ENCODE measurements at places on chromosomes 1 and 21.

GRCh38 chr1:168263130-168263529, 17.5 kb upstream of the TBX19 start:
- DNase-seq: no peak

DNA sequence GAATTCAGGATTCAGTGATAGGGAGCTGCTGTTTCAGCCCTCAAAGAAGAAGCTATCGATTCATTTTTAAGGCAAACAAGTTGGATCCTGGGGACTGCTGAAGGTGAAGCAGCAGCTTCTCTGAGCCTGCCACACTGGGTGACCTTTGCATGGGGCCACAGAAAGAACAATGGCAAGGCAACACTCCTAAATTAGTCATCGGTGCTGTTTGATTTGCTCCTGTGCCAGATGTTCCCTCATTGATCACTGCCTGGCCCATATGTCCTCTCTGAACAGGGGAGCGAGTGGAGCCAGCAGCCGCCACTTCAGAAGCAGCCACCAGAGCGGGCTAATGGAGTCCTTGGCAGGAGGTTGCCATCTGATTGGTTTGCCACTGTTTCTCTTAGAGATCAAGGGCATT, 391.5 kb downstream of the NTNG1 start:
- DNase-seq: no peak

DNA sequence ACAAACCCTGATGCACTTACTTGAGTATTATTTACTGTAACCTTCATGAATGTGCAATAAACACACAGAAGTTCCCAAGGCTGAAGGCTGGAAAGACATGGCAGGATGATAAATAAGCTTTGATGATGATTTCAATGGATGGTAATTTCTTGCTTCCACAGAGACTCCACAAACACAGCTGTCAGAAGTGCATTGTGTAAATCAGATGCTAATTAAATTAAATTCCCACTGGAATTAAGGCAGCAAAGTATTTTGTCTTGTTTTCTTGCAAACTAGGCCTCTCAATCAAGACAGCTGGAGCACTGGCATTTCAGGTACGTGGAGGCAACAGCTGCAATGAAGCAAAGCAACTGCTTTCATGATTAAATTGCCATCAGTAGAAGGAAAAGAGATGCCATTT, 24.1 kb downstream of the FAM177B start:
- no peak for DNase-seq

DNA sequence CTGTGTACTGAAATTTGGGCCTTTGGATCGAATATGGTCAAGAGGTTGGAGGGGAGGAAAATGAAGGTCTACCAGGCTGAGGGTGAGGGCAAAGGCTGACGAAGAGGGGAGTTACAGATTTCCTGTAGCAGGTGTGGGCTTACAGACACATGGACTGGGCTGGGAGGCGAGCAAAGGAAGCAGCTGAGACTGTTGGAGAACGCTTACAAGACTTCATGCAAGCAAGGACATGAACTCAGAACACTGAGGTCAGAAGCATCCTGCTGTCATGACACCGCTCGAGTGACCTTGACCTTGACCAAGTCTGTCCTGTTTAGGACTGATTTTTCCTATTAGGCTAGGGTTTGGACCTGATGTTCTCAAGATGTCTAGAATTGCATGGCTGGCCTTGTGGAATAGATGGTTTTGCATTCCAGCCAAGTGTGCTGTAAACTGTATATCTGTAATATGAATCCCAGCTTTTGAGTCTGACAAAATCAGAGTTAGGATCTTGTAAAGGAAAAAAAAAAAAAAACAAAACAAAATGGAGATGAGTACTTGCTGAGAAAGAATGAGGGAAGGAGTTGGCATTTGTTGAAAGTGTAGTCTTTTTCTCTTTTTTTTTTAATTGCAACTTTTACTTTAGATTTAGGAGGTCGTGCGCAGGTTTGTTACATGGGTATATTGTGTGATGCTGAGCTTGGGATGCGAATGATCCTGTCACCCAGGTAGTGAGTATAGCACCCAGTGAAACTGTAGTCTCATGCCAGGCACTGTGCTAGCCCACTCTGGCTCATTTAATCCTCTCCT, 5.8 kb downstream of the ELF3 start:
- DNase-seq: no peak

DNA sequence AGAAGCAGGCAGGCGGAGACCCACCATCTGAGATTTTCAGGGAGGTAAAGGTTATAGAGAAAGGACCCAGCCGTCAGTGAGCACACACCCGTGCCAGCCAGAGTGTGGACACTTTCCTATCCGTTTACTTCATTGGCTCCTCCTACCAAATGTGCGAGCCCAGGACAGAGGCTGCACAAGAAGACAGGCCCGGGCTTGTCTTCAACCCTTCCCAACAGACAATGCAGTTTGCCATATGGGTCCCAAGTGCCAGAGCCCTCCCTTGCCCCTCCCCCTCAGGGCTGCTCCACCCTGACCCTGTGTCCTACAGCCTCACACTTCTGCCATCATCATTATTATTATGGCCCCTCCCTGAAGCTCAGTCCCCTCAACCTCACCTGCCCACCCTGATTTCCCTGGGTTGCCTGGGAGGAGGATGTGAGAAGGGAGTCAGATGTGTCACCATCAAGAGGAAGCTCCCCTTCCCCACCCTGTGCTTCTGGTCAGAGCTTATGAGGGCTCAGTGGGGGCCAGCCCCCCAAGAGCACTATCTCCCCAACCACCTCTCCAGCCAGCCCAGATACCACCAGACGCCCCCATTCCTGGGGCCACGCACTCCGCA, 9.4 kb downstream of the LAPTM5 start:
- DNase-seq: no peak

DNA sequence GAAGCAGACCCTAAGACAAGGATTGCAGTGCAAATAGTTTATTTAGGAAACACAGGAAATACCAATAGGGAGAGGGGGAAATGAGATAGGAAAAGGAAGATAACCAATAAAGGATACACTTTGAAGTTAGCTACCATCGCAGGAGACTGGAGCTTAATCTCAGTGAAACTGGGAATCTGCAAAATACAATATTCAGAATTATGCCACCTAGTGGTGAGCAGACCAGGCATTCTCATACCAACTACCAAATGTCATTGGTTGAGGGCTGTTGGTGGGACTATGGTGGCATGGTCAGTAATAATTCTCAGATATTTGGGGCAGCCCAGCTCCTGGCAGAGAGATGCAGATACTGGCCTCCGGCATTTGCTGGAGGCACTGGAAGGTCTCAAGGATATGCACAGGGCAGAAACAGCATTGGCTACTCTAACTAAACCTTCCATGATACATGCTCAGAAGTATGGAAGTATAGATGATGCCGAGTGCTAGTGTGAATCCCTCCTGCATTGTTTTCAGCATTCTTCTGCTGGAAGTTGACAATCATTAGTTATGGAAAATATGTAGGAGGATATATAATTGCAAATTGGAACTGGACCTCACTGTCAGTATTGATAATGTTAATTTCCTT, 11.8 kb upstream of the ZFP69B start:
- DNase-seq: no peak

DNA sequence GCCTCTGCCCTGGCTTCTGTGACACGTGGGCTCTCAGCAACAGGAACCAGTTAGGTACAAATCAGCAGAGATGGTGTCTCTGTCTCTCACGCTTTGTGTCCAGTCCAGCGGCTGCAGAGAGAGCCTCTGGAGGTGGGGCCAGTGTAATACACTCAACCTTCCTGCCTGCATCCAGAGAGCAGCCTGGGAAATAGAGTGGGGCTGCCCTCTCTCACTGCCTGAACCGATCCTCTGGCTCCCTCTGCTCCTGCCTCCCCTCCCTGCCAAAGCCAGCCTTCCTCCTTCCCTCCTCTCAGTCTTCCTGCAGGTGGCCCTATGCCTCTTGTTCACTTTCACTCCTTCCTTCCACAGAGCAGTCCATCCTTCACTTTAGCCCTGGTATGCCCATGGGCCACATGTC, at the start of gene ZNF648:
TSS of gene ZNF648 (minus strand) at position 119 of the 400 bp plus-strand sequence. CDS start 3,702 bp downstream, outside the sequence.
- no peak for DNase-seq

DNA sequence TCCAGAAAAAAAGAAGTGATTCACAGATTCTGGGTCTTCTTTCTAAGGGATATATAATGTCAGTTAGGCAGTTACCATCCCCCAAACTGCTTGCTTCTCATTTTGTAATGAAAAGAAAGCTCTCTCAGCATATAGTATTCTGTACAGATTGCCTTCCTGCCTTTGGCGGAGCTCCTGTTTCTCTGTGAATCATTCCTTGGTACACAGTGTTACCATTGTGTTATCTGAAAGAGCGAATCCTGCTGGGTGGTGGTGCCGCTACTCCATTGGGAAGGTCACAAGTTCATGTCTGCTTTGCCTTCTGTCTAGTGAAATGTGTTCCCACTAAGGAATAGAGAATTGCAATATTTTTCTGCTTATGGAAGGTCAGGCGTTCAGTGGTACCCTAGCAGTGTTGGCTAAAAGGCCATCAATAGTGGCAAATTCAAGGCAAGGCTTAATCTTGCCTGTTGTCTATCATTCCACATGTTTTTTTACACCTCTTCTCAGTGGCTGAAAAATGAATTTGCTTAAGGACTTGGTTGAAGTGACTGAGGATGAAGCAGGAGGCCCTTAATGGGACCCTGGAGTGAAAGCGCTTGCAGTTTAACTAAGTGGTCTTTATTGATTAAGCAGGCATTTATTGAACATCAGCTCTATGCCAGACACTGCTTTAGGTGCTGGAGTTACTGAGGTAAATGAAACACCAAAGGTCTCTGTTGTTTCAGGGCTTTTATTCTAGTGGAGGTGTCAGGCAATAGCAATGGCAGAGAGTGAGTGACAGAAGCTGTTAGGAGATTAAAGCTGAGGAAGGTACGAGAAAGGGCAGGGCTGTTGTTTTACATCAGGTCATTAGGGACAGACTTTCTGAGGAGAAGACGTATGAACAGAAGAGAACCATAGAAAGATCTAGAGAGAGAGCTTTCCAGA, 186.7 kb downstream of the PDE4B start:
- no peak for DNase-seq

DNA sequence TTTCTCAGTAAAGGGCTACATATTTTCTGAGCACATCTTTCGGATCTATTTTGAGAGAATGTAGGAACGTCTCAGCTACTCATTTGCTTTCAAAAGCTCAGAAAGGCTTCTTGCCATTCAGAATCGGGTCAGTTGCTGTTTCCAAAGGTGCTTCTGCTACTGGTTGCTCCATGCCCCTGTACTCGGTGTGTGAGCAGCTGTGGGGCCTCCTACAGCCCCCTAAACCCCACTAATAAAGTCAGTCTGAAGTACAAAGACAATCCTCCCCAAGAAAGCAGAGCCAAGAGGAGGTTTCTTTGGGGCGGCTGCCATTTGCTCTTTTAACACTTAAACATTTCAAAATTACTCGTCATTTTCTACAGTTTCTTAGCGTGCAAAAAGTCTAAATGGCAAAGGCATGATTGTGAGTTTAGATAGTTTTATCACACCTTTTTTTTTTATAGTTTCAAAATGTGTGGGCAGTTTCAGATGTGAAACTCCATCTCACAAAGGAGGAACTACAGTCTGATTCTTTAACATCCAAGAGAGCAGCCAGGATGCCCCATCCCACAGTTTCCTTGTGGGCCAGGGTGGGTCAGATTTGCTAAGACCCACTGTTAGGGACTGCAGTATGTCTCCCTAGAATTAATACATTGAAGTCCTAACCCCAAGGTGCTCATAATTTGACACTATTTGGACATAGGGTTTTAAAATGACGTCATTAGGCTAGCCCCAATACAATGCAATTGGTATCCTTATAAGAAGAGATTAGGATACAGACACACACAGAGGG, 4.1 kb downstream of the RUNX1 start:
- DNase-seq: no peak

GRCh38 chr1:181423301-181423918, 59.9 kb upstream of the CACNA1E start:
- no peak for DNase-seq

DNA sequence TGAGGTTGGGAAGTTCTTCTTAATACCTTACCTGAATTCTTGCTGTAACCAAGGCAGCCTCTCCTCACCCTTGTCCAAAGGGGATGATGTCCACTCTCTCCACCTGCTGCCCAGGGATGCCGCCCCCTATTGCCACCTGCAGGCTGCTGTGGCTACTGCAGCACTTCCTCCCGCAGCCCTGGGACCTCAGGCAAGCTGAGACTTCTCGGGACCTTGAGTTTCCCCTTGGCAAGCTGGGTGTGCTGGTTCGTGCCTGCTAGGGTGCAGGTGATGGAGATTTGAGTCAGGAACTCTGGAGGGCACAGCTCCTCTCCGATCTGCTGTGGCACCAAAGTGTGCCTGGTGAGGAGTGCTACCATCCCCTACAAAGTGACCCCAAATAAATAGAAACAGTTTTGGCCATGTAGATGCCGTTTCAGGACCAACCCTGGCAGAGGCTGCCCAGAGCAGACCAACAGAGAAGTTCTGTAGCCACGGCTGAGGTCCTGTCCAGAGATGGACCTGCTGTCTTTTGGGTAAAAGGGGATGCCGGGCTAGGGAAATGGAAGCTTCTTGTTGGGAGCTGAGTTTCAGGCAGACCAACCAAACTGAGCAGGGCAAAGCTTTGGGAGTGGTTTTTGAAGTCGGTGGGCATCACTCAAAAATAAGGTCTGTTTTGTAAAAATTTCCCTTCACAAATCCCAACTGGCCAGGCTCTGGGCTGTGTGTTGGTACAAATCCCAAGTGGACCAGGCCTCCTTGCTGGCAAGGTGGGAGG, 31.7 kb downstream of the RUNX3 start:
- no peak for DNase-seq

- DNase-seq: no peak
Observed at GRCh38 chr1:172397221-172397620, 23.3 kb upstream of the C1orf105 start.

GRCh38 chr1:230643908-230644307, 1.6 kb downstream of the COG2 start:
- DNase-seq: peak; percentile 45

DNA sequence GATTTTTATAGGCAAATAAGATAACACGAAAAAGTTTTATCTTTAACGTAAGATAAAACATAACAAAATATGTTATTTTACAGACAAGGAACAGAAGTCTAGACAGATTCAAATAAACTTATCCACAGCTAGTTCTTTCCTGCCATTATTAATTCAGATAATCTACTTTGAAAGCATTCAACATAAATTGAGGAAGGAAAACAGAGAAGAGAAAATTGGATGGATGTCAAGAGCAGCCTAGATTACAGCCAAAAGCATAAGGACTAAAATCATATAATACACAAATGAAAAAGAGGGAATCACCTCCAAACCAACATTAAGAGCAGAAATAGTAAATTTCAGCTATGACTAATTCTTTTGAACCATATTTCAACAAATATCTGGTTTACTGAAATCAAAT, 15.5 kb downstream of the TRIM33 start:
- no peak for DNase-seq

DNA sequence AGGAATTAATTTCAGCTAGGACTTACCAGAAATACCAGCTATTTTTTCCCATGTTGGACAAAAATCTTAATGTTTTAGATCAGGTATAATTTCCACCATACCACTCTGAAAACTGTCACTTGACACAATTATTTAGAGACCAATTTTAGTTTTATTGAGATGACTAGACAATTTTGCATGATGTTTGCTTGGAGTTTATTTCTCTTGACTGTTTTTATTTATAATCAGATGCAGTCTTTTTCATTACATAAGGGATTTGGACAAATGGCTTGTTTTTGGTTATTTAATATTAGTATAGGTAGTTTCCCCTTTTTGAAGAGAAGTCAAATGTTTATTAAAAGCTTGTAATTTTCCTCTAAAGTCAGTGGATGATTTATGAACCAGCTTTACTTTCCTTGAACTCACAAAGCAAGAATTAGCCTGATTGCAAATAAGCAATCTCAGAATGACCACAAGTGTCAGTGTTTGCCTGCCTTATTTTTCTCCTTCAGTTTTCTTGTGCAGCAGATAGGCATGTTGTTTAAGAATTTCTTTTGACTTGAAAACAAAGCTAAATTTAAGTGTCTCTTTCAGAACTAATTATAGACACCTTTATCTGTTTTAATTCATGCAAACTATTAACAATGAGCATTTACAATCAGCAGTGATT, 3.8 kb upstream of the B3GALT2 start:
- no peak for DNase-seq

Measured in AG04449 (cell line).